ENCODE measurements at places on chromosomes 1 and 21.

DNA sequence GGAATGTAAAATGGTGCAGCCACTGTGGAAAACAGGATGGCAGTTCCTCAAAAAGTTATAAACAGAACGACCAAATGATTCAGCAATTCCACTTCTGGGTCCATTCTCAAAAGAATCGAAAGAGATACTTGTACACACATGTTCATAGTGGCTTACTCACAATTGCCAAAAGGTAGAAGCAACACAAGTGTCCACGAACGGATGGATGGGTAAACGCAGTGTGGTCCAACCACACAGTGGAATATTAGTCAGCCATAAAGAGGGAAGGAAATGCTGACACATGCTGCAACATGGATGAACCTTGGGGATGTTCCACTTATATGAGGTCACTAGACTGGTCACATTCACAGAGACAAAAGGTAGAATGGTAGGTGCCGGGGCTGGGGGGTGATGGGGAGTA is 5.3 kb downstream of the KRTAP10-1 start:
- DNase-seq, result no peak

DNA sequence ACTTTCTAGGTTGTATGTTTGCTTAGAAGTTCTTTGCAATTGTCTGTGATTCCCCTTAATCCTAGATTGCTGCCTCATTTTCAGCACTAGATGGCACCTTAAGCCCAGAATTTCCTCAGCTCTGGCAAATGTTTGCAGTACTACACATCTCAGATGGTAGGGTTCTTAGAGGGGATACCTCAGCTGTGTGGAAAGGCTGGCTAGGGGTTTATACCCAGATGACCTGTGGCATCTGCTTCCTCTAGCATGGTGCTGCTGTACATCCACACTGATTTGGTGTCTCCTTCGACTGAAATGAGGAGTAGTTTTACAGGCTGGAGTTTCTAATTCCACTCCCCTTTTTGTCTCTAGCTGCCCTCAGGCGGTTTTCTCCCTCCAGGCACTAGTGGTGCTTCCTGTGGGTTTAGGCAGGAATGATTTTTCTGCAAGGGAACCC is 23.5 kb downstream of the ASB17 start:
- peak; percentile 4 for DNase-seq

GRCh38 chr1:81490614-81491013 is 310.1 kb upstream of the ADGRL2 start:
- no peak for DNase-seq

- no peak for DNase-seq
These were observed 10.8 kb upstream of the LSM10 start for GRCh38 chr1:36408479-36408878.

- no peak for DNase-seq
These were observed 187.1 kb upstream of the CACNA1E start for GRCh38 chr1:181296180-181296579.

Data from skin of body (tissue), 3 donors.